ENCODE measurements at places on chromosomes 5 and 9. TPM values are rescaled to one million over a fixed set of nuclear protein-coding genes. Genes with fewer than 3 reads are reported as not detected.

DNA sequence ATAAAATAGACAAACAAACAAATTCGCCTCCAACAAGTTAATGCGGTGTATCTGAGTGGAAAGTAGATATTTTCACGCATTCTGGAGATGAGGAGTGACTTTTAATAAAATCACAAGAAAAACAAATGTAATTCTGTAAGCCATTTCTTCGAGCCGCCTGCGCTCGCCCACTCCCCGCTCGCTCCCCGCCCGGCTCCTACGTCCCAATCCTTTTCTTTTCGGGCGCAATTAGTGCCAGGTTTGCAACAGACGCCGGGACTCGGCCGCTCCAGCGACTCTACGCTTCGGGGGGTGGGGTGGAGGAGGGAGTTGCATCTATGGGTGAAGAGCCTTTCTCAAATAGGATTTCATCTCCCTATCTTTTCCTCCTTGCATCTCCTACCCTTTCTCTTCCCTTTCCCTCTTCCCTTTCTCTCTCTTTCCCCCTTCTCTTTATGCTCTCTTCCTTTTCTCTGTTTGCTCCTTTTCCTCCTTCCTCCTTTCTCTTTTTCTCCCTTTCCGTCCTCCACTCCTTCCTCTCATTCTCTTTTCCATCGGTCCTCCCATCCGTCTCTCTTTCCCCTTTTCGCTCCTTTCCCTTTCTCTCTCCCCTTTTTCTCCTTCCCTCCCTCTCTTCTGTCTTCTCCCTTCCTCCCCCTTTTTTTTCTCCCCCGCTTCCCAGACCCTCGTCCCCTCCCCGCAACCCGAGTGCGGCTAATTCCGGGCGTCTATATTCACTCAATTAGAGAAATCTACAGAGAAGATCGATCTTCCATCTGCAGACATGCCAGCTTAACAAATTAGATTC lies 6.1 kb upstream of the OTP start:
- DNase-seq = no peak

DNA sequence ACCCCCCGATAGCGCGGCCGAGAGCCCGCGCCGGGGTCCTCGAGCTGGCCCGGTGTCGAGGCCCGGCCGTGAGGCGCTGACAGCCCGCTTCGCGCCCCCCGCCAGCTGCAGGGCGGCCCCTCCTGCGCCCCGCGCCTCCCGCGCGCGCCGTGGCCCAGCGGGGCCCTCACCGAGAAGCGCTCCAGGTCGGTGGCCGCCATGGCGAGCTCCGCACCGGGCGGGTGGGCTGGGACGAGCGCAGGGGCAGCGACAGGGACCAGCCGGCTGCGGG lies 166 bp downstream of the SEPTIN8 start:
- no peak for DNase-seq

DNA sequence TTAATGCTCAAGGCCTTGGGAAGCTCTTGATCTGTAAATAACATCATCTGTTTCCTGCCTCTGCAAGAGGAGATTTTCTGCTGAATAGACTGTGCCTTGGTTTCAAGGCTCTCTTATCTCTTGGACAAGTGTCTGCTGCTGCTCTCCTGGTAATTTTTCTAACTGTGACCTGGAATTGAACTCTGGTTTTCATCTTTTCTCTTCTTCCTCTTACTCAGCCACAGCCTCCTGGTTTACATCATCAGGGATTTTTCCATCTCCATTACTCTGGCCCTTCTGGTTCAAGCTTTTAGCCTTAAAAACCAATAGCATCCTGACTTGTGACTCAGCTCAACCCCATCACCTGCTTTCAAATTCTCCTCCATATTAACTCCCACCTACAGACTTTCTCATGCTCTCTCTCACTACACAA lies 49.6 kb upstream of the ITGA1 start:
- DNase-seq = no peak

DNA sequence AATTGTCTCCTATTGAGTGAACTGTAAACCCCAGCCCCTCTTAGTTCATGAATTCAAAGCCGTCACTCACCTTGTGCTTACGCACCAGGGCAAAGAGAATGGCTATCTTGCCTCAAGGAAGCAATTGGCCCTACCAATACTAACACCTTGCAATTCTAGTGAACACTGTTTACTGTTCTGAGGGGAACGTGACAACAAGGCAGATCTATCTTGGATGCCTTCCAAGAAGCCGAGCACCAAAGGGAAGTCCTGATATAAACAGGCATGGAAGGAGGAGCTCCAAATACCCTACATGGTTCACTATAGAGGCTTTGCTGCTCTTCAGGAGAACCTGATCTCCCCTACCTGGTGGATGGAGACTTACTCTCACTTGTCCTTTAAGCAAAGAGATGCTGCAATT lies 1.7 kb upstream of the PLPPR1 start:
- DNase-seq = no peak

DNA sequence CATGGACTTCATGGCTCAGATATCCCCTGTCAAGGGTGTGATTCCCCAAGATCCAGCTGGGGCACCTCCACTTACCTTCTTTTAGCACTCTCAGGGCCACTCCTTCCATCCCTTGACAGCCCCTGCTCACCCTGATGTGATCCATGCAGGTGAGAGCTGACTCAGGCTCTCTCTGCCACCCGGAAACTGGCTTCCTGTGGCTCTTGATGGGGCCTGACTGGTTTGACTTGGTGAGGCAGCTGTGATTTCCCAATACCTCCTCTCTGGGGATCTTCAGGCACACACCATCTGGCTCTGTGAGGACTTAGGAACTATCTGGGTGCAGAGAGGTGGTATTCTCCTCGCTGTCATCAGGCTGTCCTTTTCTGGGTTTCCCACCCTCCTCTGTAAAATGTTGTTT lies 7.9 kb upstream of the FAT2 start:
- DNase-seq = no peak

DNA sequence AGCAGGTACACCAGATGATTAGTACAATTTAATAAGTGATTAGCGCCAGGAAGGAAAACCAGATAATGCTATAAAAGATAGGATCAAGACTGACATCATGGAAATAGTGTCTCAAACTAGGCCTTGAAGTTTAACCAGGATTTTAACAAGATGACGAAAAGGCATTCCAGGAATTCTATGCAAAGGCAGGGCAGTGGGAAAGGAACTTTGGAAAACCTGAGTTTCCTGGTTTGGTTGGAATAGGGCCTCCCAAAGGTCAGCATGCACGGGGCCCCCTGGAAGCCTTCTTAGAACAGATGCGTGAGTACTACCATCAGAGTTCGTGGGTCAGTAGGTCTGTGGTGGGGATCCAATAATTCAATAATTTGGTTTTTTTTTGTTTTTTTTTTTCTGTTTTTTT lies 935.2 kb upstream of the DMAC1 start:
- DNase-seq = no peak

DNA sequence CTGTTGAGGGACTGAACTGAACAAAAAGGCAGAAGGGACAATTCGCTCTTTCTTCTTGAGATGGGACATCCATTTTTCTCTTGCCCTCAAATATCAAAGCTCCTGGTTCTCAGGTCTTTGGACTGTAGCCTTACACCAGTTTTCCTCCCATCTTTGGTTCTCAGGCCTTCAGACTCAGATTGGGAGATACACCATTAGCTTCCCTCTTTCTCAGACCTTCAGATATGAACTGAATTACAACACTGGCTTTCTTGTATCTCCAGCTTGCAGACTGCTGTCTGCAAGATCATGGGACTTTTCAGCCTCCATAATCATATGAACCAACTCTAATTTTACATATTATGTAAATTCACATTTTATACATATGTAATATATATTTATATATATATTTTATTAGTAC lies 12.6 kb upstream of the CCNG1 start:
- DNase-seq = no peak

DNA sequence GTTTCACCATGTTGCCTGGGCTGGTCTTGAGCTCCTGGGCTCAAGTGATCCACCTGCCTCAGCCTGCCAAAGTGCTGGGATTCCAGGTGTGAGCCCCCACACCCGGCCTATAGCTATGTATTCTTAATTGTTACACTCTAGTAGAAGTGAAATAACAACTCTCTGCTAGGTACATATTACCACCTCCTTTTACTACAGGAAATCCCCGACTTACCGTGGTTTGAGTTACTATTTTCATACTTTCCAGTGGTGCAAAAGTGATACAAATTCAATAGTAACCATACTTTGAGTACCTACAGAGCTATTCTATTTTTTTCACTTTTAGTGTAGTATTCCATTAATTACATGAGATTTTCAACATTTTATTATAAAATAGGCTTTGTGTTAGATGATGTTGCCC lies 719 bp downstream of the ARL14EPL start:
- no peak for DNase-seq

DNA sequence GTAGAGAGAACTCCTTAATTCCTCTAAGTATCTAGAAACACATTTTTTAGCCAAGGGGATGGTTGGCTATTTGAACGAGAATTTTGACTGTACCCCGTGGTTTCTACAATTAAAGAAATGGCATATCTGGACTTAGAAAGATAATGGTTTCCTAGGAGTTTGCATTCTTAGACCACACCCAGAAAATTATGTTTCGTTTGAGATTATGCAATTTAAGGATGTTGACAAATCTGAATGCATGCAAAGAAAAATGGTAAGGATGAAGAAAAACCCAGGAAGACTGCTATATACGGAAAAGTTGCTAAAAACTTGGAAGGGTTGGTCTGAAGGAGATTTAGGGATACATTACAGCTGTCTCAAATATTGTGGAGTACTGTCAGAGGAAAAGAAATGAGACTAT lies 538.5 kb upstream of the WWC1 start:
- DNase-seq = no peak

DNA sequence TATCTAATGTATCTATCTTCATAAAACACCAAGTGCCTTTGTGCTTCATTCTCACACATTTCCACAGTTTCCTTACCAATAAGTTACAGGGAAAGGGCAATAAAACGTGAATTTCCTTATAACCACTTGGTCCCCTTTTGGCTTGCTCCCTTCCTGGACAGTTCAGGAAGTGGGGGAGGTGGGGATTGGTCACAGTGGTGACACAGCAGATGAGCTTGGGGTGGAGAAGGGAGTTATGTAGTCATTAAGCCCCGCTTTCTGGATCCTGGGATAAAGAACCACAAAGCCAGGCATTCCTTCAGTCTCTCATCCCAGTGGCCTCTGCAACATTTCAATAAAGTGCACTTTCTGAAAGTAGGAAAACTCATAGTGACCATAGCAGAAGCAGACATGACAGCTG lies 47.1 kb upstream of the FYB1 start:
- DNase-seq = no peak

GRCh38 chr9:134363450-134363849 lies 37.2 kb downstream of the RXRA start:
- no peak for DNase-seq

- no peak for DNase-seq
Observed at GRCh38 chr9:14258156-14258555, 55.8 kb downstream of the NFIB start.

DNA sequence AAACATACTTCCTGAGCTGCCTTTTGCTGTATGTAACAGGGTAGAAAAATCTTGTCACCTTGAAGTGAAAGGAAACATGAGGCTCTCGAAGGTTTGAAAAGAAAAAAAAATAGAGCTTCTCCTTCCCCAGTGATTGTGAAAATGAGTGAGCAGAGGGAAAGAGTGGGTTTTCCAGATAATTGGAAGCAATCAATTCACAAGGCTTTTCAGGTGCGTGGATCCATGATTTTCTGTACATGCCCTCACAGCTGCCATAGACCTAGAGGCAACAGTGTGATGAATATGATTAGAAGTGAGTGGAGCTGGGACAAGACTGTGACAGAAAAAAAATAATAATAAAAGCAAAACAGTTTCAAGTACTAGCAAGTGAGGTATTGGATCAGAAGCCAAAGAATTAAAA lies 1422.5 kb upstream of the CDH6 start:
- DNase-seq = no peak

GRCh38 chr9:72292256-72292682 lies 72.7 kb downstream of the ZFAND5 start:
- no peak for DNase-seq

DNA sequence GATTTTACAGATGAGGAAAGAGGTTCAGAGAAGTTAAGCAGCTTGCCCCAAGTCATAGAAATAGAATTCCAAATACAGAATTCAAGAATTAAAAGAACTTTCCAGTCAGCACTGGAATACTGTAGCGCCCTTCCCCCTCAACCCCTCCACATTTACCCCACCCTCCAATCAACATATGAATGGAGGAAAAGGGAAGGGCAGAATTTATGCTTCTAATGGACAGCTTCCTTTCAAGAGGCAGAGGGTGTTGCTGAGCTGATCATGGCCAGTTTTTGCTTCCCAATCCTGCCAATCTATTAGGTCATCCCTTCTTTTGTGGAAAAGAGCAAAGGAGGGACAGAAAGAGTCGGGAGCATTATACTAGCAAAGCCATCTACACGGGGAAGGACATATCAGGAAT lies 39.1 kb upstream of the ANKRD31 start:
- no peak for DNase-seq

GRCh38 chr9:85377731-85378289 lies 363.9 kb downstream of the AGTPBP1 start:
- DNase-seq = no peak

DNA sequence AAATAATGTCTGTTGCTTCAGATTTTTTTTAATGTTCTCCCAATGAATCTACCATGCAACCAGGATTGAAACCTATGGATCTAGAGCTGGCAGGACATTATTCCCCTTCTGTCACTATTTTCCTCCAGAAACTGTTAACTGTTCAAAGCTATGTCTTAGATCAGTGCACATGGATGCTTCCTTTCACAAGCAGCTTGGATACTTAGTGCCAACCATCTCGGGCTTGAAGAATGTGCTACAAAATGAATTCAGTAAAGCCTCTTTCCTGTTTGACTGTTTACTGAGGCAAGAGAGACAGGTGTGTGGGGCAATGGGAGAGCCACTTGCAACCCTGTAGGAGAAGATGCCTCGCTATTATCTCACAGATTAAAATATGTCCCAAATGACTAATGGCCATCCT lies 774.8 kb downstream of the KCTD16 start:
- no peak for DNase-seq

GRCh38 chr5:172561151-172561550 lies 79.9 kb upstream of the NEURL1B start:
- no peak for DNase-seq

GRCh38 chr5:40277161-40277906 lies 402.4 kb upstream of the PTGER4 start:
- DNase-seq = no peak

Gene IFNB1
- not detected for total RNA-seq

Gene NUTM2F
- not detected for total RNA-seq

Gene GNA14
- total RNA-seq = 5.2 TPM

Gene APC
- total RNA-seq = 42.1 TPM

Gene UBE2QL1
- total RNA-seq = 16.7 TPM

Gene INSL6
- total RNA-seq = not detected

Gene PCDHB1
- not detected for total RNA-seq

Gene ANKRD55
- 0.21 TPM for total RNA-seq

Gene PLAC8L1
- not detected for total RNA-seq
